MG63 (cell line): ENCODE measurements at places on chromosomes 16 and 17. TPM values are rescaled to one million over a fixed set of nuclear protein-coding genes. Genes with fewer than 3 reads are reported as not detected.
A peak's percentile ranks its signal among the peaks of the same experiment; 100 is the strongest.

GRCh38 chr16:14106457-14106856, 35.3 kb downstream of the MRTFB start:
- peak; percentile 14 for DNase-seq

DNA sequence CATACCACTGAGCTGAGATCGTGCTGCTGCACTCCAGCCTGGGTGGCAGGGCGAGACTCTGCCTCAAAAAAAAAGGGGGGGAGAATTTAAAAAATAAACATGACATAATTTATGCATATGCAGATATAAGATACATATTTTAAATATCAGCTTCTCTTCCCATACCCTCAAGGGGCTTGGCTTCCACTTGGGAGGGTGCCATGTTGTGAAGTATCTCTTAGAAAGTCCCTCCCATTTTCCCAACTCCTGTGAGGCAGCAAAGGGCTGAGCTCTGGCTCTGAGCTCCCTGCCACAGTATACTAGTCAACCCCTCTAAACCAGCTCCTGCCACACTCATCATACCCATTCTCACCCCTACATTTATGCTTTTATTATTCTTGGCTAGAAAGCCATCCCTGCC, 39.4 kb downstream of the MYH11 start:
- no peak for DNase-seq

DNA sequence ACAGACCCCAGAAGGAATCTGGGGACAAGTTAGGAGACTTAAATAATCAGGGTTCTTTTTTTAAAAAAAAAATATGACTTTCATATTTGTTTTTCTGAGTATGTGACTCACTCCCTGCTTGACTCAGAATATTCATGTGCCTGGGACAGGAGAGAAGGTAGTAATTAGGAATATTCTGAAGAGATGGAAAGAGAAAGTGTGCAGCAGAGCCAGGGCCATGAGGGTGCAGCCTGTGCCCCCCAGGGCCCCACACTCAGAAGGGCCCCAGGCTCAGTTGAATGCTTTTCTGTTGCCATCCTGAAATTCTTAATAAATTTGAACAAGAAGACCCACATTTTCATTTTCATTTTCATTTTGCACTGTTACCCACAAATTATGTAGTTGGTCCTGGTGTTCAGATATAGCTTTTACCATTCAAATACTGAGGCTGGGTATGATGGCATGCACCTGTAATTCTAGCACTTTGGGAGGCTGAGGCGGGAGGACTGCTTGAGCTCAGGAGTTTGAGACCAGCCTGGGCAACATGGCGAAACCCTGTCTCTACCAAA, 11.5 kb upstream of the LONP2 start:
- no peak for DNase-seq

- DNase-seq: no peak
Measured at GRCh38 chr17:68036304-68037147, 991 bp downstream of the KPNA2 start.

GRCh38 chr17:68398691-68399637, 58.3 kb downstream of the WIPI1 start:
- peak; percentile 75 for DNase-seq

DNA sequence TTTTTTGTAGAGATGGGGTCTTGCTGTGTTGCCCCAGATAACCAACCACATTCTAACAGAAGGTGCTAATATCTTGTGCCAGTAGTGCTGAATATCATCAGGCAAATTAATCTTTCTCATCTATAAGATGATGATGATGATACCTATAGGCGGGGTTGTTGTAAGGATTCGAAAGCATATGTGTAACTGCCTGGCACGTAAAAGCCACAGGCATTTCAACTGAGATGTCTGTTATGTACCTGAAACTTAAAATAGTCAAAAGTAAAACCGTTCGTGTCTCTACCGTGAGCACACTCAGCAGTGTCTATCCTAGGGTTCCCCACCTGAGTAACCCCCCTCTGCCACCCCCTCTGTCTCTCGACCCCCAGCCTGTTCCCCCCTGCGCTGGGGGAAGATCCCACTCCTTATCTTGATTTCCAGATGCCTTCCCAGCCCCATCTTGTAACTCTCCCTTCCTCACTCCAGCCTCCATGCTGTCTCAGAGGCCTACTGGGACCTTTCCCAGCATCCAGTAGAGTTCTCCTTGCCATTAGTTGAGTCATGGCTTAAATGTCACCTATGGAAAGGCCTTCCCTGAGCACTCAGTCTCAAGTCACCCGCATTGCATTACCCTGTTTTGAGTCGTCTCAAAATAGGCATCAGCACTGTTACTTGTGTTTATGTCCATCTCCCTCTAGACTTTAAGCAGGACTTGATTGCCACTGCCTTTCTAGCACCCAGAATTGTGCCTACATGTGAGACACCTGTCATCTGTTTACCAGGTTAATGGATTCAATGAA, 34.1 kb downstream of the CDRT15 start:
- no peak for DNase-seq

DNA sequence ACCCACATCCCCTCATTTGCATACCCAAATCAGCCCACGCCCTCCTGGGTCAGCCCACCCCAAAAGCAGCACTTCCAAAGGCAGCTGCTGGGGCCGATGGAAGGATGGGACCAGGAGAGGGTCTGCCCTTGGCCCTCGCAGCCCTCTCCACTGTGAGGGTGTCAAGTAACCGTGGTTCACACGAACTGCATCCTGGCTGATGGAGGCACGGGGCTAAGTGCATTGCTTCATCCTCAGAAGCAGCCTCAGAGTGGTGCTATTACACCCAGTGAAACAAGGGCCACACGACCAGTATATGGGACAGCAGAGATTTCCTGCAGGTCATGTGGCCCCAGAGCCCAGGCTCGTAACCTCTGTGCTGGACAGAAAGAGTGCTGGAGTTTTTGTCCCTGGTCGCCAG, 13.2 kb upstream of the ATP2A3 start:
- no peak for DNase-seq

DNA sequence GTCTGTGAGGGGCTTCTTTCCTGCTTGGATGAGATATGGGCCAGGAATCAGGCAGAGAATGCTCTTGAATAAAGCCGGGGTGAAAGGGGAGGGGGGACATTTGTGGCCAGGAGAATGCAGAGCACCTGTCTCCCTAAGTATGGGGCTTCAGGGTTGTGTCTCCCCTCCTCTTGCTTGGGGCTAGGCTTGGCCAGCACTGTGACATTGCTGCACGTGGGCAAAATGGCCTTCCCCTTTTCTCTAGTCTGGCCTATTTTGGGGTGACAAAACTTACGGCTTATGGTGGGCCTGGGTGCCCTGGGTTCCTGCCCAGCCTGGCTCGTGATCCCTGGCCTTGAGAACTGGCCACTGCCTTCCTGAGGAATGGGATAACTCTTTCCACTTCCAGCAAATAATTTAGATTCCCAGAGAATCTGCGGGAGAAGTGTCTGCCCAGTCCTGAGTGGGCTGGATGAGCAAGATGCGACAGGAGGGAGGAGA, 5.6 kb downstream of the NFE2L1 start:
- DNase-seq: no peak

CLEC18A gene
- 0.03 TPM in 1 of 2 replicates, not detected in the other for total RNA-seq

EARS2 gene
- total RNA-seq: 23.8 and 45.3 TPM in 2 replicates

CLEC3A gene
- total RNA-seq: not detected in 2 replicates

CORO6 gene
- 1.2 TPM in 1 of 2 replicates, not detected in the other for total RNA-seq

CHST5 gene
- total RNA-seq: not detected in 2 replicates

C16orf86 gene
- total RNA-seq: not detected in 2 replicates

TBC1D3K gene
- total RNA-seq: not detected in 2 replicates

ADCY9 gene
- 12.4 and 18.4 TPM in 2 replicates for total RNA-seq
